A549 treated with DMSO at 1 μM for 4 hours (cell line): ENCODE measurements at places on chromosomes 3 and 15. TPM values are rescaled to one million over a fixed set of nuclear protein-coding genes. Genes with fewer than 3 reads are reported as not detected.

RGMA gene
- total RNA-seq: 0.10 to 0.46 TPM (median 0.28 TPM) in 4 of 5 replicates, not detected in the other

CPA3 gene
- not detected in 5 replicates for total RNA-seq

KIF15 gene
- 8.6 to 10.2 TPM (median 9.1 TPM) in 5 replicates for total RNA-seq

CYP1A1 gene
- total RNA-seq: 1.3 to 3.1 TPM (median 1.8 TPM) in 5 replicates

MYL3 gene
- total RNA-seq: not detected in 5 replicates
